Stromal cell of bone marrow (primary cell): ENCODE measurements at places on chromosomes 12 and 14.

GRCh38 chr12:119378903-119379302 is 44.4 kb downstream of the CCDC60 start:
- DNase-seq: no peak

- DNase-seq: no peak
These were observed 102.8 kb upstream of the RASSF8 start for GRCh38 chr12:25855716-25856115.

DNA sequence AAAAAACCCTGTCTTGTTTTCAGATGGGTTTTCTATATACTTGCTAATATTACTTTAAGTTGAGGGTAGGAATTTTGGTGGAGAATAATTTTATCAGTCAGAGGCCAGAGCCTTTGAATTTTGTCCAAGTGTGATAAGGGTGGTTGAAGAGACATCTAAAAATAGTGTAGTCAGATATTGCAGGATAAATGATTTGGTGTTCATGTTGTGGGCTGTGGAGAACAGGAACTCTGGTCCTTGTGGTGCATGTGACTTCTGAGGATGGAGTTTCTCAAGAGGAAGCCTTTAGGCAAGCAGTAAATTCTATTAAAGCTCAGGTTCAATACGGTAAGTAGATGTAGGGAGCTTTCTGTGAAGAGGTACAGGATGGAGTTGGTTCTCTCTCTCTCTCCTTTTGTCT is 2.8 kb downstream of the ADAM21 start:
- DNase-seq: no peak

DNA sequence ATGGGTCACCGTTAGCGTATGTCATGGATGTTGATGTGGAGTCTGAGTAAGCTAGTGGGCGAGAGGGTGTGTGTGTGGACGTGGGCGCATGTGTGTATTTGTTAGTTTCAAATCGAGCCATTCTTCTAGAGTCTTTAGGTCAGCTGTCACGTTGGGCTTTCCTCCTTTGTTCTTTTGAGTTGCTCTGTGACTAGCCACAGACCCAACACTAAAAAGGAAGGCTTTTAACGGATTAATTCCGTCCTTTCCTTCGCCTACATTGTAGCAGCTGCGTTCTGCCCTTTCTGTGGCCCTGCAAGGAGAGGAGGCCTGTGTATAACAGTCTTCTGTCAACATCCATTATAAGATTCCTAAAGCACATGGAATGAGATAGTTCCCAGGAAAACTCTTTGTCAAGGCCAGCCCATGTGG is 117.2 kb upstream of the DNM1L start:
- DNase-seq: no peak

DNA sequence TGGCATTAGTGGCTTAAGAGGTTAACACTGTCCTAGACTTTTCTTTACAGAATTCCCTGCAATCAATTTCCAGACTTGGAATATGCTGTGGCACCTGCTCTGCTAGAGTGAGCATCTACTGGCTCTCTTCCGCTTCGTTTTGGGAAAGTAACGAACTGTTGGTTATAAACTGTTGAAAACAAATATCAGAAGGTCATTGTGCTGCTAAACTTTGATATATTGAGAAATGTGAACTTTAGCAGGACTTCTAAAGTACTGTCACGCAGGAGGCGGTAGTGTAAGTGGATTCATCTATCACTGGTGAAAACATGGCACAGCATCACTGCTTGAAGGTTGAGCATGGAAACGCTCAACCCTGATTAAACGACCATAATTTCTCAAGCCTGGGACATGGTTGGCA is 348.9 kb downstream of the FLRT2 start:
- no peak for DNase-seq

GRCh38 chr12:90301561-90302133 is 593.0 kb upstream of the ATP2B1 start:
- DNase-seq: no peak

GRCh38 chr14:65228436-65228835 is 126.1 kb upstream of the MAX start:
- no peak for DNase-seq

DNA sequence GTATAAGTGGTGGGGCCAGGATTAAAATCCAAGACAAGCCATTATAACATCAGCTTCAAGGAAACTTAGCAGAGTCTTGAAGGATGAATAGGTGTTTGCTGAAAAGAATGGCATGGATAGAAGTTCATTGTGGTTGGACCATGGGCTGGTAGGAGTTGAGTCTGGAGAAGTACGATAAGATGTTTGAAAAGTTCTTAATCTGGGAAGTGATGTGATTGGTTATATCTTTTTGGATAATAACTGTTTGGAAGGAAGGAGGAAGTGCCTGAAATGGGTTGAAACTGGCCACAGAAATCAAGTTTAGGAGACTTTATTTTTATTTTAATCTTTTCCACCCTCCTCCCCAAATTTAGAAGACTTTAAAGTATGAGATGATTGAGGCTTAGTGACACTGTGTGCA is 4.9 kb downstream of the DENR start:
- no peak for DNase-seq
